ENCODE measurements at places on chromosomes 5 and 9.

- no peak for DNase-seq
These were observed 210.9 kb downstream of the FRMD3 start for GRCh38 chr9:83327323-83327722.

DNA sequence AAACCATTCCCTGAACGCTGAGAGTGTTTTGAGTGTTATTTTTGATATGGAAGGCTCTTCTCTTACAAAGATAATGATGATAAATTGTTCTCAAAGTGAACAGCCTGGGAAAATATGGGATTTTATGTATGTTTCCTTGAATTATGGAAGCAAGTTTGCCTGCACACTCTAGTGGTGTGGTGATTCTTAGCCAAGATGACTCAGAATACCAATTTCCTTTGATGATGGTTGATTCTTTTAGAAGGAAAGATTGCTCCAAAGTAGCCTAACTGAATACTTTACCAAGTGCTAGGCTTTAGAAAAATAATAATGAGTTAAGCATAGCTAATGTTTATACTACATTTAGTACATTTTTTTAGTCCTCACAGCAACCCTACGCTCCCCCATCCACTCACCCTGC, 243.4 kb downstream of the EBF1 start:
- no peak for DNase-seq

- DNase-seq, result no peak
These were observed 27.8 kb upstream of the PTPDC1 start for GRCh38 chr9:94056442-94056974.

- peak; percentile 50 for DNase-seq
These were observed 12.2 kb upstream of the OR13J1 start for GRCh38 chr9:35882263-35882848.

GRCh38 chr9:14238518-14238917, 75.4 kb downstream of the NFIB start:
- no peak for DNase-seq

DNA sequence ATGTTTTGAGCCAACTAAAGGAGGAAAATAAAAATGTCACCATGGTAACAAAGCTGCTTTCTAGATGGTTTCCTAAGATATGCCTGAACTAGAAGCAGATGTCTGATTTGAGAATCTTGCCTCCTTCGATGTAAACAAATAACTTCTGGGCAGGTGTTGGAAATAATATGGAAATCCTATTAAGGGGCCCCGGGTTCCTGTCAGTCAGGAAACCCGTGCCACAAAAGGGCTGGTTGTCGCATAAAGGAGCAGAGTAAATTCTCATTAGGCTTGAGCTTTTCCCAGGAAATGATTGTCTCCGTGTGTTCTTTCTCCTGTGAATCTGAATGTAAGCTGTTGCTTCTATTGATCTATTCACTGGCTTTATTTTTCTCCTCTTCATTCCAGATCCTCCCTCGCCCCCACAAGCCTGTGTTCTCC, 90.8 kb downstream of the TLE4 start:
- no peak for DNase-seq

- peak; percentile 27 for DNase-seq
These were observed 513 bp downstream of the FAM193B start for GRCh38 chr5:177553671-177554429.

DNA sequence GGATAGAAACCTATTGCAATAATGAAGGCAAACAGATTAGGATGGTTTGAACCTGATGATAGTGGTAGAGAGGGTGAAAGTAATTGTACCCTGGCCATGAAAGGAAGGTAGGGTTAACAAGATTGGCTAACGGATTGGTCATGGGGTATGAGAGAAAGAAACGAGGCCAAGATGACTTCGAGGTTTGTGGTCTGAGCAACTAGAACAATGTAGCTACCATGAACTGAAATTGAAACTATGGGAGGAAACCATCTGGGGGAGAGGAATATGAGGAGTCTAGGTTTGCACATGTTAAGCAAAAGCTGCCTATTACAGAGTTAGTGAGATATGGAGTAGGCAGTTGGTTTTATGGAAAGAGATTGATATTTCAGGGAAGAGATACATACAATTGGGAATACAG, 406.0 kb downstream of the PRELID2 start:
- DNase-seq, result no peak

- no peak for DNase-seq
These were observed 6.9 kb downstream of the FAM163B start for GRCh38 chr9:133602277-133602676.
